ENCODE measurements at places on chromosomes 4 and X.

DNA sequence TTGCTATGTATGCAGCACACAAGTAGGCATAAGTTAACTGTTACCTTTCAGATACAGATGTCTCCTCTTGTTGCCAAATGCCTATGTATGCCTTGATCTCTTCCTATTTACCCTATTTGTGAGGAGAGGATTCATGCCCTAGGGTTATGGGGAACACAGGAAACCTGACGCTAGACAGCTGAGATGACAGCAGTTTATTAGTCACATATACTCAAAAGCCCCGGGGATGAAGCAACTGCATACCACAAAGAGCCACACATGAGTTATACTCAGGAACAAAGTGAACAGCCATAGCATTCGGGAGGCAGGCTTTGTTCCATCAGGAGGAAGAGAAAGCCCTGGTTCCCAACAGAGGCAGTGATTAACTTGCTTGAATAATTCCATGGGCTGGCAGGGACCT lies 1011.7 kb upstream of the PCDH7 start:
- DNase-seq, result no peak

GRCh38 chr4:6605605-6606004 lies 30.6 kb downstream of the MAN2B2 start:
- no peak for DNase-seq

GRCh38 chr4:74338792-74339333 lies 26.1 kb upstream of the EREG start:
- no peak for DNase-seq

DNA sequence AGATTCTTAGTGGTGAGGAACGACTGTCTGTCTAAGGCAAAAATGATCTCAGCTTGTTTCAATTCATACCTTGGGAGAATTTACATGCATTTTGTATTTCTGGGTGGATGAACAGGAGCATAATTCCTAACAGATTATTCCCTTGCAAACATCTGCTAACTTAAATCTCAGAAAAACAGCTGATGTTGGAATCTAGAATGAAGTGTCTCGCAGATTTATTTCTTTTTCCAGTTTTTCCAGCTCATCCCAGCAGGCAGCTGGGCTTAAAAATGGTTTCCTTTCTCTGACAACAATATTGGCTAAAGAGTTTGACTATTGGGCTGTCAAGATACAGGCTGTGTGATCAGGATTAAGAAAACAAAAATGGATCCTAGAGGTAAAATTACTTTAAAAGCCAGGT lies 1.1 kb downstream of the LNX1 start:
- no peak for DNase-seq

DNA sequence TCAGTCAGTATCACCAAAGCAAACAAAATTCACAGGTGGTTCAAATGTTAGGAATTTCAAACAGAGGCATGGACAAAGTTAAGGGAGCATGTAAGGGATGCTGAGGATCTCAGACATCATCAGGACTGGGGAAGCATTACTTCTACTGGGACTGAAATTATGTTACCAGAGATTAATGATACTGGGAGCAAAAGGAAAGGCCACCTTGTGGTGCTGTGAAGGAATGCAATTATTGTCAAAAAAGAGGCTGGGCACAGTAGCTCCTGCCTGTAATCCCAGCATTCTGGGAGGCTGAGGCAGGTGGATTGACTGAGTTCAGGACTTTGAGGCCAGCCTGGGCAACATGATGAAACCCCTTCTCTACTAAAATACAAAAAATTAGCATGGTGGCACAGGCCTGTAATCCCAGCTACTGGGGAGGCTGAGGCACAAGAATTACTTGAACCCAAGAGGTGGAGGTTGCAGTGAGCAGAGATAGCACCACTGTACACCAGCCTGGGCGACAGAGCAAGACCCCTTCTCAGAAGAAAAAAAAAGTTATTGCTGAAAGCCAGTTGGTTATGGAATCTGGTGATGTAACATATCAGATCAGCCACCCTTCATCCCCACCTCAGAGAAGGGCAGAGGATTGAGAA lies 954.3 kb downstream of the PCDH7 start:
- DNase-seq, result no peak

DNA sequence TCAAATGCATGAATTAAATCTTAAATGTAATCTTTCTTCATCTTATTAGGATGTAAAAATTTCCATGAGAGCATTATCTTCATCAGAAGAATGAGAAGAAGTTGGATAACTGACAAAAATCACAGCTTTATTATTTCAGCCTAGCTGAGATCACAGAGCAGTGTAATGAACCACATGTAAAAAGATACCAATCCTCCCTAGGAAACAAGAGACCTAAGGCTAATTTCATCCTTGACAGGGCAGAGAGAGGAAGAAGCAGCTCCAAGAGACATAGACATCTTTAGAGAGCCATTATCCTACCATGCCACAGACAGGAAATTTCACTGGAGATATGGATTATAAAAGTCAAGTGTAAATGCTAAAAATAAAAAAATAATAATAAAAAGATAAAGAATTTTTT lies 40.9 kb upstream of the IL15 start:
- no peak for DNase-seq

DNA sequence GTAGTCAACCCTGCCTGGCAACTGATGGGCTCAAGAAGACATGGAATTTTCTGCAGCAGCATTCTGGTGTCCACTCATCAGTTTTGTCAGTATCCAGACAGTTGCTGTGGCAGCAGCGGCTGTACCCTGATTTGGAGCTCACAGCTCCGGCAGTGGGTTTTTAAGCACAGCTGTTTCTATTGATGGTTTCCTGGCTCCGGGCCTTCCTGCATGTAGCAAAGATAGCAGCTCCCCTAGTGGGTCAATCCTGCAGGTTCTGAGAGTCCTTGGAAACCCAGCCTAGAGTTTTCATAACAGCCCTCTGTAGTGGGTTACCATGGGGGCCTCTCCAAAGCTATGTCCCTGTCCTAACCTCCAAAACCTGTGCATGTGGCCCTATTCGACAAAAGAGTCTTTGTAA lies 84.0 kb upstream of the ATP6AP2 start:
- no peak for DNase-seq

DNA sequence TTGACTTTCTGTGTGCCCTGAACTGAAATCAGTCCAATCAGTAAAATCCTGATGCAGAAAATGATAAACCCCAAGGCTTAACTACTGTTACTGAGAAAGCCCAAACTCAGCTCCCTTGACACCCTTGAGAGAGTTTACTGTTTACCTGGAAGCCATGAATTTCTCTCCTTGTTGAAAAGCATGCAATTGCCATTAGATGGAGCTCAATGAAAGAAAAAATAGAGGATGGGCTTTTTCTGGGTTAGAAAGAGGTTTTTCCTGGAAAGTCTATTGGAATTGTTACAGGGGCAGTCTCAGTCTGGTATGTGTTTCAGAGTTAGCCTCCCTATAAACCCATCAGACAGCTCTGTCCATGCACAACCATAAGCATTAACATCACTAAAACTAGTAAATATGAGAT lies 66.4 kb upstream of the C4orf54 start:
- DNase-seq, result no peak

DNA sequence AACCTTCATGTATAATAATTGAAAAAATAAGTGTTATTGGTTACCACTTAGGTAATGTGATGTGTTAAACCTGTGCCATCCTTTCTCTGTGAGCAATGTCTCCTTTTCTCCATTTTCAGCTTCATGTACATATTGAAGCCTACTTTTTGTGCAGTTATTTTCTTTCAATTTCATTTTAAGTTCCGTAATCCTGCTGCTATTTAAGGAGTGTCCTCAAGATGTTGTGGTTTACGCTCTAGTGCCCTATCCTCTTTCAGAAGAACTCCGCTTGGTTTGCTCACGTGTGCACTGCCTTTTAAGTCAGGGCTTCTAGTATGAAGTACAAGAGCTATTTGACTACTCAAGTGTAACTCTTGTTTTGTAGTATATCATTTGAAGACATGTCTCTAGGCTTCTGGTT lies 2253.2 kb upstream of the TENM3 start:
- DNase-seq, result no peak

GRCh38 chr4:7332216-7333023 lies 102.3 kb downstream of the PSAPL1 start:
- no peak for DNase-seq

GRCh38 chr4:61750810-61751209 lies 550.7 kb downstream of the ADGRL3 start:
- no peak for DNase-seq

DNA sequence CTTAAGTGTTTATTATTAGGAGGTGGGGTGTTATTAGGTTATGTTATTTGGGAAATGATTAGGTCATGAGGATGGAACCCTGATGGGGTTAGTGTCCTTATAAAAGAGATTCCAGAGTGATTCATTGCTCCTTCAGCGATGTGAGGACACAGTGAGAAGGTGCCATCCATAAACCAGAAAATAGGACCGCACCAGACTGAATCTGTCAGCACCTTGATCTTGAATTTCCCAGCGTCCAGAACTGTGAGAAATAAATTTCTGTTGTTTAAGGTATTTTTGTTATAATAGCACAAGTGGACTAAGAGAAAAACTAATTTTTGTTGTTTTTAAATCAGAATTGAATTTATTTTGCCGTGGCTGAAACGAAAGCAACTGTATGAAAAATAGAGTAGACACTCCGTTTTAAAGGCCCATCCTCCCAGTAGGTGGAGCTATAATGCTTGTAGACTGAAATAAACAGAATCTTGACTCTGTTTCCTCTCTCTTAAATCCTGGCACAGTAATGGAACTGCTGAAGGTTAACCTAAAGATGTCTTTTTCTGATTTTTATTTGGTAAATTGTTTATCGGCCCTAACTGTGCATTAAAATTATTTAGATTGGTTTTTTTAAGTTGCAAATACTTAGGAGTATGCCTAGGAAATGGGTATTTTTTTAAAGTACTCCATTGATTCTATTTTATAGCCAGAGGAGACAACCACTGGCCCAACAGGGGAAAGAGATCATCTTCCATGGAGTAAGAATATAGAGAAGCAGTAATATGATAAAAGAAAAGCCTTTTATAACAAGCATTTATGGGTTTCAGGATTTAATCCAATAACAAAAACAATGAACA lies 133.2 kb upstream of the ADAMTS3 start:
- no peak for DNase-seq

DNA sequence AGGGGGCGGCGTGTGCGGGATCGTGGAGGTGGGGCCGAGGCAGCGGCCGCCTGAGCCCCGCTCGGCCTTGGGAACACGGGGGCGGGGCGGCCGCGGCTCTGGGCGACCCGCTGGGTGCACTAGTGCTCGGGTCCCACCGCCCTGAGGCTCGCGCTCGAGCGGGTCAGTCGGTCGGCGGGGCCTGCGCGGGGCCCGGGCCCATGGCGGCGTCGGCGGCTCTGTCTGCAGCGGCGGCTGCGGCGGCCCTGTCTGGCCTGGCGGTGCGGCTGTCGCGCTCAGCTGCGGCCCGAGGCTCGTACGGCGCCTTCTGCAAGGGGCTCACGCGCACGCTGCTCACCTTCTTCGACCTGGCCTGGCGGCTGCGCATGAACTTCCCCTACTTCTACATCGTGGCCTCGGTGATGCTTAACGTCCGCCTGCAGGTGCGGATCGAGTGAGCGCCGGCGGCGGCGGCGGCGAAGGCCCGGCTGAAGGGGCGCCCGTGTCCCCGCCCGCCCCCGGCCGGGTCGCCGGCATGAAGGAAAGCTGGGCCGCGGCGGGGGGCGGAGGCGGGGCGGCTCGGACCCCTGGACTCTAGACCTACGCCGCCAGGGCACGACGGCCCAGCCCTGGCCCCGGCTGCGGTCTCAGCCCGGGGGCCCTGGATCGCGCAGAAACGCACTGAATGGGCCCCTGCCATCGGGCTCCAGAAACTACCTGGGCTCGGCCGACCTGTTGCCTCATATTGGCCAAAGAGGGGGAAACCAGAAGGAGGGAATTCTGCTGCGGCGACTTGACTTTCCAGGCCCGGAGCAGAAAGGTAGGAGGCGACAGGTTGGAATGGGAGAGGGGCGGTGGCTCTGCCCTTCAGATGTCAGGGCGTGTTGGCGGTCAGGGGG lies at the start of gene SMIM10L2A:
SMIM10L2A (plus strand) TSS at position 13 of the 878 bp plus-strand sequence; CDS start at position 201, 188 bp downstream.
- no peak for DNase-seq

- no peak for DNase-seq
Observed at GRCh38 chrX:149021159-149021558, 483.9 kb downstream of the IDS start.

DNA sequence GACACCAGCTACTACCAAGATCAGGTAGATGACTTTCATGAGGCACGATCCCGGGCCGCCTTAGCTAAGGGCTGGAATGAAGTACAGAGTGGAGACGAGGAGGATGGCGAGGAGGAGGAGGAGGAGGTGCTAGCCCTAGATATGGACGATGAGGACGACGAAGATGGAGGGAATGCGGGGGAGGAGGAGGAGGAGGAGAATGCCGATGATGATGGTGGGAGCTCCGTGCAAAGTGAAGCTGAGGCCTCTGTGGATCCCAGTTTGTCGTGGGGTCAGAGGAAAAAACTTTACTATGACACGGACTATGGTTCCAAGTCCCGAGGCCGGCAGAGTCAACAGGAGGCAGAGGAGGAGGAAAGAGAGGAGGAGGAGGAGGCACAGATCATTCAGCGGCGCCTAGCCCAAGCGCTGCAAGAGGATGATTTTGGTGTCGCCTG lies 481 bp downstream of the UTP3 start:
- no peak for DNase-seq

DNA sequence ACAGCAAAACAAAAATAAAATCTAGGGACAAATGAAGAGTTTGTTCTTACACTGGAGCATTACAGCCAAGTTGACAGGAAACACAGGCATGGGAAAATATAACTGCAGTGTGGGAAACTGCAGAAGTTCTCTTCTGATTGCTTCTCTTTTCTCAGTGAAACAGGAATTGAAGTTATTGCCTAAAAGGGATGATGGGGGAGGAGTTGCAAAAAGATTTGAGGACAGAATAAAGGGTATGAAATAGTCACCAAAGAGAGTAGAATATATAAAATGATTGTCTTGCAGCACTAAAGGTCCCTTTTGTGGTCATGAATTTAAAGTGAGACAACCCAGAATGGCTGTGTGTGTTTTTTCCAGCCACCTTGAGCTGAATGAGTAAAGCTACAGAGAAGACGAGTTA lies 103.7 kb downstream of the JADE1 start:
- no peak for DNase-seq

DNA sequence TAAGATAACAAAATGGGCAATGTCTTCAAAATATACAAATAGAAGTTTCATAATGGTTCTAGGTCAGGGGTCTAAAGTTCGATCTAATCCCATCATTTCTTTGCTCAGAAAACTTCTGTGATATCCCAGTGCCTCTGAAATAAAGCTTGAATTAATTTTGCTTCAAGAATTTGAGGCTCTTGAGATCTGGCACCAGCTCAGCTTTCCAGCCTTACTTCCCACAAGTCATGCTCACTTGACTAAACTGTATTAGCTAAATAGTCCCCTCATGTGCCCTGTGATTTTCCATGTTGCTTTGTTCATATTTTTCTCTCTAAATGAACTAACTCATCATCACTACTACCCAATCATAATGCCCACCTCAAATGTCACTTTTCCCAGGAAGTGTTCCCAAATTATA lies 50.8 kb upstream of the MBNL3 start:
- no peak for DNase-seq

DNA sequence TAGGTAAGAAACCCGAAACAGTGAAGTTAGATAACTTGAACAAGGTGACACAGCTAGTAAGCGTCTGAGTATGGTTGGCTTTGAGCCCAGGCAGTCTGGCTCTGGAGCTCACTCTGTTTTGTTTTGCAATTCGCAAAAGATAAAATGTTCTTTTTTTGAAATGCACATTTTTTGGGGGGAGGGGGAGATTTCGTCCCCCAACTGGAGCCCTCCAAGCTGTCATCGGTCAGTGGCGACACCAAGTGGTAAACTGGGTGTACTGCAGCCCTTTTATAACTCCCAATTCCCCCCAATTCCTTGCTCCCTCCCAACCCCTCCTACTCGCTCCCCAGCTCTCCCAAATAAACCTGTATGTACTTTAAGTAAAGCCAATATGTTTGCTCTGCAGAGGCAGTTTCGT lies 2.8 kb upstream of the CLCN5 start:
- no peak for DNase-seq

Measured in cortex of kidney (tissue), 1 donor.